ENCODE measurements at places on chromosomes 13 and 19.
A peak's percentile ranks its signal among the peaks of the same experiment; 100 is the strongest.

DNA sequence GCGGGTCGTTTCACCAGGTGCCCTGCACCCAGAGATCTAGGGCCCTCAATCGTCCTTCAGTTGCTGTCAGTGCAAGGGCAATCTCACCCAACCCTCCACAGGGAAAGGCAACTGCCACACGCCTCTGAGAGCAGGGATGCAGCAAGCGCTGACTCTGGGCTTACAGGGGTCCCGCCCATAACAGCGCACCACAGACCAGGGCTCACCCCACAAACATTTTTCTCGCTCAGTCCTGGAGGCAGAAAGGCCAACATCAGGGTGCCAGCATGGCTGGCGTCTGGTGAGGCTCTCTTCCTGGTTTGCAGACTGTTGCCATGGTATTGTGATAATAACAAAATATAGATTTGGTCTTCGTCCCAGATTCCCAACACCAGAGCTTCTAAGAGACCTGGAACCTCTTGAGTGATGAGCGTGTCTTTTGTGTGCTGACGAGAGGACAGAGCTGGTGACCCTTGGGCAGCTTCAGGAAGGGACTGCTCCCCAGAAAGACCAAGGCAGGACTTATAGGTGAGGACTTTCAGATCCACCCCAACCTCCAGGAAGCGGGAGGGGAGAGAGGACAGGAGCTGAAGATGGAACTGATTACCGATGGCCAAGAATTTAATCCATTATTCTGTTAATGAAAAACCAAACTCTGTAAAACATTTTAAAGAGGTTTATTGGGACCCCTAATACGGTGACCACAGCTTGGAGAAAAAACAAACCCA is 51.3 kb downstream of the C13orf46 start:
- DNase-seq: no peak

- no peak for DNase-seq
Observed at GRCh38 chr19:51097796-51098195, 10.4 kb downstream of the CTU1 start.

- no peak for DNase-seq
Observed at GRCh38 chr13:40809471-40809870, 20.1 kb downstream of the SLC25A15 start.

DNA sequence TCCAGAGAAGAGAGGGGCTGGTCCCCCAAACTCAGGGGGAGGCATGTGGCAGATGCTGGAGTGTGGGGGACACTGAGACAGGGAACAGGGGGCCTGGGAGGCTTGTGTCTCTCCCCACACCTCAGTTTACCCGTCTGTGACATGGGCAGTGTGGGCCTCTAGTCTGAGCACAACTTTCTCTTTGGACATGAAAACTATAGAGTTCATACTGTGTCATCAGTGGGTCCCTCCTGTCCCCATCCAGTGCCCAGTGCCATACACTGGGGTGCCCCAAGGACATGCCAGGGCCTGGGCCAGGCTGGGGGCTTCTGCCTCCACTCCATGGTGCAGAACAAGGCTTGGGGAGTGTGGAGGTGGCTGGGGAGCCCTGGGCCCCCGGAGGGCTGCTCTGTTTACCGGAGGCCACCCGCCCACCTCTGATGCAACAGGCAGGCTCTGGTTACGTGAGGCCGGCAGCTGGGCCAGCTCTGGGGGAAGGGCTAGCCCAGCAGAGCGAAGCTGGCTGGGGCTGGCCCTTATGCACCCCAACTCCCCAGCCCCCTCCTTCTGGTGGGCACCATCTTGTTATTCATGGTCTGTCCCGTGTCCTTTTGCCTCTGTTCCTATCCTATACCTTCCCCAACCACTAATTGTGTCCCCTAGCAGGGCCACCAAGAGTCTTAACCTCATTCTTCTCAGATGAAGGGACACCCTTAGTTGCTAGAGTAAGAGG is 1.9 kb upstream of the MEF2B start:
- no peak for DNase-seq

- no peak for DNase-seq
Observed at GRCh38 chr13:111095031-111095840, 19.9 kb upstream of the ARHGEF7 start.

GRCh38 chr13:27833206-27833605 is 40.9 kb downstream of the GSX1 start:
- DNase-seq: no peak

GRCh38 chr13:110344320-110344719 is 37.2 kb downstream of the COL4A2 start:
- DNase-seq: no peak

DNA sequence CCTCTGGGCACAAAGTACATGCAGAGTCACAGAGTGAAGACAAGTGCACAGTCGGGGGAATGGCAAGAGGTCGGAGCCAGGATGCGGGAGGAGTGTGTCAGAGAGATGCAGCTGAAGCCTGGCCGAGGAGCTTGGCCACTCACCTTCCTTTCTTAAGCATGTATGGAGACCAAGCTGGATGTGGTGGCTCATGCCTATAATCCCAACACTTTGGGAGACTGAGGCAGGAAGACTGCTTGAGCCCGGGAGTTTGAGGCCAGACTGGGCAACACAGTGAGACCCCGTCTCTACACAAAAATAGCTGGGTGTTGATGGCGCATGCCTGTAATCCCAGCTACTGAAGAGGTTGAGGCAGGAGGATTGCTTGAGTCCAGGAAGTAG is 67.0 kb downstream of the LATS2 start:
- no peak for DNase-seq

GRCh38 chr13:43273362-43273761 is 250.0 kb downstream of the DNAJC15 start:
- no peak for DNase-seq

GRCh38 chr19:13670846-13671245 is 93.5 kb upstream of the MRI1 start:
- no peak for DNase-seq

- peak; percentile 79 for DNase-seq
Observed at GRCh38 chr19:5403968-5404640, 51.1 kb upstream of the ZNRF4 start.

DNA sequence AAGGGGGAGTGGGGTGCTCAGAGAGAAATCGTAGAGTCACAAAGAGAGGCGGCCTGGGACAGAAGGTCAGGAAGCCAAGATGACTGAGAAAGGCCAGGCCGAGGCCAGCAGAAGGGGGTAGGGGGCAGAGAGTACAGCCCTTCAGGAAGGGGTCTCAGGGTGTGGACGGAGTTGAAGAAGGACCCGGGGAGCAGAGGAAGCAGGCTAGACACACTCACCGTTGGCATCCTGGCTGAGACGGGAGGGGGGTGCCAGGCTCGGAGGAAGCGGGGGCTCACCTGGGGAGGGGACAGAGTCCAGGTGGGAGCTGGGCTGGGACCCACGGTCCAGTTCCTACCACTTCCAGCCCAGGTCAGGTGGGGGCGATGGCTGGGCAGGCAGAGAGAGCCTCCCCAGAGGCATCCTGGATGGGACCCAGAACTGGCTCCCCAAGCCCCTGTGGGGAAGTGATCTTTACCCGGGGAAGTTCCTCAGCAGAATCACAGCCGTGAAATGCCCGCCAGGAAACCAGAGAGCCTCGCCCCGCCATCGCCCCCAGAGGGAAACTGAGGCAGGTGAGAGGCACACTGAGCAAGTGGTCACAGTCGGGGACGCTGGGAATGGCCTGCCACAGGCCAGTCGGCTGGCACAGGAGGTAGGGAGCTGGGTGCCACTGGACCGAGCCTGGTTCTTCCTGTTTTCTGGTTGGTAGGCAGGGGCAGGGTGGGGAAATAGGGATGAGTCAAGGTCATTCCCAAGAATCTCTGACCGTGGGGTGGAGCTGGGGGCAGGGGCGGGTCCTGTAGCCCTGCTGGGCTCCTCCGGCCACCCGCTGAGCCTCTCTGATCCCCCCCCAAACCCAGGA is 1.4 kb downstream of the MATK start:
- DNase-seq: no peak

DNA sequence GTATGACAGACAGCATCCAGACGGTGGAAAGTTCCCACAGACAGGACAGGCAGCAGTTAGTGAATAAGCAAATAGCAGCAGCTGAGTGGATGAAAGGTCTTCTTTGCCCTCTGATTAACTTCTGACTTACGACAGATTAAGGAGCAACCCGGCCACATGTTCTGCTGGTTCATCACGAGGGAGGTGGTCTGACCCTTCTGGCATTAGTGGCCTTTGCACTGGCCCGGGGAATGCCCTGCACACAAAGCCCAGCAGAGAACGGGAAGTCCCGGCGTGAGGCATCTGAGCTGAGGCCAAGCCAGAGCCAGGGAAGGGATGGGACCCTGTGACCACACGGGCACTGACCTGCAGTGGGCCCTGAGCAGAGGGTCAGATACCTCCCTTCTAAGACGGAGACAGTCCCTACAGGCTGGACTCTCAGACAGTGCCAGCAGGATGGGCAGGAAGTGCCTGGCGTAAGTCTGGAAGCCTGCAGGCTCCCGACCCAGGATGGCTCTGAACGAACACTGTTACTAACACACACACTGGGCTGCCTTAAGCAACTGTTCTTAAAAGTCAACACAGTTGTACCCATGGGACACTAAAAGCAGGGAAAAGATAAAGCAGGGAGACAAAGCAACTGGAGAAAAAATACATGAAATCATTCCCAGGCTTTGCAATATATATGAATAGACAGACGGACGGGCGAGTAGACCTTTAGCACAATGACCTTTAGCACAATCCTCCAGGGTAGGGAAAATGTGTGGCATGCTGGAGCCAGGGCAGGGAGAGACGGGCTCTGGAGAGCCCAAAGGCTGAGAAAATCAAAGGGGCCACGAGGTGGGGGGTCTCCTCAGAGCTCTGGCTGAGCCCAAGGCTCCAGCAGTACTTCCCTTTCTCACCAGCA is 6.3 kb downstream of the C19orf12 start:
- DNase-seq: no peak

- DNase-seq: no peak
Observed at GRCh38 chr19:48934837-48935236, 1.3 kb downstream of the DHDH start.

DNA sequence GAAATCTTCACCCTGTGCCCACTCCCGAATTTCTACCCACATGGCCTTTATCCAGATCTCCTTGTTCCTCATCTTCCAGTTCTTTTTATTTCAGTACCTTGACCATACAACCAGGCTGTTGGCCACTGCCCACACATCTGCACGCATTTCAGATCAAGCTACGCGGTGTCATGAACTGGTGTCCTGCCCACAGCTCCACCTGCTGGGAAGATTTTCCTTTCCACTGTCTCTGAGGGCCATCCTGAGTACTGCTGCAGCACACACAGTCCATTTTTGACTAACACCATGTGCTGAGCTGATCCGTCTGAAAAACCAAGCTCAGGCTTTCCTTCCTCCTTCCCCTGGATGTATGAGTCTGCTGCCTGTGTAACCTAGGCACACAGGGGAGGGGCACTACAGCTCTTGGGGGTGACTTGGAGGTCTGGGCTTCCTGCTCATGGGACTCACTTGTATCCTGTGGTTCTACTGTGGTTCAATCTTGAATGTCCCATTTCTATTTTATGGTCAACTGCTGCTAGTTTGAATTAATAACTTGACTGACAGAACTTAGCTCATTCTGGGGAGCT is 71.9 kb downstream of the WASF3 start:
- DNase-seq: peak; percentile 29

Data from hematopoietic multipotent progenitor cell treated with erythropoietin and hydrocortisone succinate and interleukin-3 and kit ligand, for 8 days (in vitro differentiated cells).